Progenitor cell of endocrine pancreas (in vitro differentiated cells): ENCODE measurements at places on chromosomes 5 and 9. TPM values are rescaled to one million over a fixed set of nuclear protein-coding genes. Genes with fewer than 3 reads are reported as not detected.
A peak's percentile ranks its signal among the peaks of the same experiment; 100 is the strongest.

SCGB3A2 gene
- total RNA-seq, result not detected in 2 replicates

IL4 gene
- not detected in 2 replicates for total RNA-seq

IFNA10 gene
- not detected in 2 replicates for total RNA-seq

ZNF618 gene
- 75.3 and 85.8 TPM in 2 replicates for total RNA-seq

GCNT1 gene
- total RNA-seq, result 57.1 and 69.3 TPM in 2 replicates

APBA1 gene
- 1.8 and 1.9 TPM in 2 replicates for total RNA-seq

CD14 gene
- total RNA-seq, result 0.36 TPM in 1 of 2 replicates, not detected in the other

DNA sequence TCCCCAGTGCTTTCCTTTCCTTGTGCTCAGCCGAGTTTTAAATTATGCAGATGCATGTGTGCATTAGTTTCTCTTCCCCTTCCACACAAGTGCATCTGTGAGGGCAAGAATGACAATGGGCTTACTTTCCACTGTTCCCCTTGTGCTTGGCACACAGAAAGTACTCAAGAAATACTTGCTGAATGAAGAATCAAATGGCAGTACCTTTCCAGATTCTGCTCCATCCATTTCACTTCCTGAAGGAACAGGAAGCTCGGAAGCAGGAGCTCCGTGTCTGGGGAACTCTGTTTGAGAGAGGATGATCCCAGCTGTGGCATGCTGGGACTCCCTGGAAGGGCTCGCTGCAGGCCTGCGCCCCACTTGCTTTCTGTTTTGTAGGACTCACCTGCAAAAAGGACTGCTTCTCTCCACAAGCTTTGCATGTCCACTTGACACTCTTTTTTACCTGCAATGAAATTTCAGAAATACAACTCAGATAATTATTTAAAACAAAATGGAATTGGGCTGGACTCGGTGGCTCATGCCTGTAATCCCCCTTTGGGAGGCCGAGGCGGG is 5.5 kb downstream of the MRNIP start:
- DNase-seq, result no peak

GRCh38 chr9:33942471-33943083 is 106.1 kb downstream of the UBAP2 start:
- DNase-seq, result no peak

GRCh38 chr5:96236831-96237230 is 196.2 kb downstream of the PCSK1 start:
- no peak for DNase-seq

- DNase-seq, result no peak
Observed at GRCh38 chr5:32572778-32573480, 12.4 kb upstream of the SUB1 start.

DNA sequence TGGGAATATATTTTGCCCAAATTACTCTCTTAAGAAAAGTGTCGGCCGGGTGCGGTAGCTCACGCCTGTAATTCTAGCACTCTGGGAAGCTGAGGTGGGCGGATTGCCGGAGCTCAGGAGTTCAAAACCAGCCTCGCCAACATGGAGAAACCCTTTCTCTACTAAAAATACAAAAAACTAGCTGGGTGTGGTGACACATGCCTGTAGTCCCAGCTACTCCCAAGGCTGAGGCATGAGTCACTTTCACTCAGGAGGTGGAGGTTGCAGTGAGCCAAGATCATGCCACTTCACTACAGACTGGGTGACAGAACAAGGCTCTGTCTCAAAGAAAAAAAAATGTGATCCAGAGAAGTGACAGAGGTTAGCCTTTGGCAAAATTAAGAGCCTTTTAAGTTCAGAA is 26.4 kb upstream of the TMEM171 start:
- DNase-seq, result no peak

DNA sequence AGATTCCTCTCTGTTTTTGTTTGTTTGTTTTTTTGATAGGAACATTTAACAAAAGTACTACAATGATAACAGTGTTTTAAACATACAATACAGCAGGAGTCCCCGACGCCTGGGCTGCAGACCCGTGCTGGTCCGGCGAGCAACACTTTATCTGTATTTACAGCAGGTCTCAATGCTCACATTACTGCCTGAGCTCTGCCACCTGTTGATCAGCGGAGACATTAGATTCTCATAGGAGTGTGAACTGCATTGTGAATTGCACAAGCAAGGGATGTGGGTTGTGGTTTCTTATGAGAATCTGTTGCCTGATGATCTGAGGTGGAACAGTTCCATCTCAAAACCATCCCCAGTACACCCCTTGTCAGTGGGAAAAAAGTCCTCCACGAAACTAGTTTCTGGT is 1068.5 kb upstream of the CDH10 start:
- peak; percentile 12 for DNase-seq

DNA sequence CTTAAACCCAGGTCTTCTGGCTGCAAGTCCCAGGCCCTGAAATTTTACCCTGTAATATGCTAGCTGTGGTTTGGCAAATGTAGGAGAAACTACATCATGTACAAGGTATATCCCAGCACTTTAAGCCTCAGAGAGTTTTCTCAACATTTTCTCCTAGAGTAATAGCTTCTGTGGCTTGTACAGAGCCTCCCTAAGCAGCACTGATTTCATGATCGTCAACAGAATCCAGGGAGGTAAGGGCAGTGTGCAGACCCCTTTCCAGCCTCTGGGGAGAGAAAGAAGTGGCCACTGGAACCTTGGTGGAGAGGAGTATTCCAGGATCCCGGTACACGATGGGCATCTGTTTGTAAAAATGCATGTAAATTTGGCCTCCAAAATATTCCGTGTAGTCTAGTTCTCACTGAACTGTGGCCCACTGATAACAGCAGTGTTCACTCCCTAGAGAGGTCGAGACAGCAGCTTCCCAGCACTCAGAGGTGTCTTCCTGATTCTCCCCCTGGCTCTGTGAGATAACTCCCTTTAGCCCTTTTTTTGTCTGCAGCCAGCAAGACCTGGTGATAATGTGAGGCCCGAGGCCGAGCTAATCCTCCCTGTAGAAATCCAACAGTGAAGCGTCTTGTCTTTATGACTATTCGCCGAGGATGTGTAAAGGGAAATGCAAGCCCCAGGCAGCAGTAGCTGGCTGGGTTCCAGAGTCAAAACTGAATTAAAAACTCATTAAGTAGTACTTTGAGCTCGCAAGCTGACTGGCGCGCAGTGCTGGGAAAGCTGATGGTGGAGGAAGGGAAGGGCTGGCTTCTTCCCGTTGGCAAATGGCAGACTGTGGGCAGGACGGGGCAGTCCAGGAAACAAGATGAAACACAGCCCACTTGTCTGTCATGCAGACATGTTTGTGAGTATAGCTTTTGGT is 59.0 kb downstream of the MAP1B start:
- no peak for DNase-seq

DNA sequence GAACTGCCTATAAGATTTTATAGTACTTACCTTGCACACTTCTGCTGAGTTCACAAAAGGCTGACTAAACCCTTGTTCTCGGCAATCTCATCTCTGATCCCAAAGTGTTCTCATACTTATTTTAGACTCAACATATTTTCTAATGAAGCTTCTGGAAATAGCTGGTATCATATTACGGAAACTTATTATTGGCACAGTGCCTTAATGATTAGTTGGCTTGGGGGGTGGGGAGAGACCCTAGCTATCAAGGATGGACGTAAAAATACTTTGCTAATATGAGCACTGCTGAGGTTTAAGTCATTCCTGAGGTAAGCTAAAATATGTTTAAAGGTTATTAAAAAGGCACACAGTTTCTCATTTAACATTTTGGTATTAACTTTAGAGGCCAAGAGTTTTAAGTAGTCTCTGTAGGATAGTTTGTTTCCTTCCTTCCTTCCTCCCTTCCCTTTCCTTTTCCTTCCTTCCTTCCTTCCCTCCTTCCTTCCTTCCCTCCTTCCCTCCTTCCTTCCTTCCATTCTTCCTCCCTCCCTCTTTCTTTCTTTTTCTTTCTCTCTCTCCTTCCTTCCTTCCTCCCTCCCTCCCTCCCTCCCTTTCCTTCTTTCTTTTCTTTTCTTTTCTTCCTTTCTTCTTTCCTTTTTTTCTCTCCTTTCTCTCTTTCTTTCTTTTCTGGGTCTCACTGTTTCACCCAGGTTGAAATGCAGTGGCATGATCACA is 31.5 kb downstream of the ZSWIM6 start:
- no peak for DNase-seq

- no peak for DNase-seq
Observed at GRCh38 chr9:99183616-99184015, 38.1 kb downstream of the ALG2 start.

DNA sequence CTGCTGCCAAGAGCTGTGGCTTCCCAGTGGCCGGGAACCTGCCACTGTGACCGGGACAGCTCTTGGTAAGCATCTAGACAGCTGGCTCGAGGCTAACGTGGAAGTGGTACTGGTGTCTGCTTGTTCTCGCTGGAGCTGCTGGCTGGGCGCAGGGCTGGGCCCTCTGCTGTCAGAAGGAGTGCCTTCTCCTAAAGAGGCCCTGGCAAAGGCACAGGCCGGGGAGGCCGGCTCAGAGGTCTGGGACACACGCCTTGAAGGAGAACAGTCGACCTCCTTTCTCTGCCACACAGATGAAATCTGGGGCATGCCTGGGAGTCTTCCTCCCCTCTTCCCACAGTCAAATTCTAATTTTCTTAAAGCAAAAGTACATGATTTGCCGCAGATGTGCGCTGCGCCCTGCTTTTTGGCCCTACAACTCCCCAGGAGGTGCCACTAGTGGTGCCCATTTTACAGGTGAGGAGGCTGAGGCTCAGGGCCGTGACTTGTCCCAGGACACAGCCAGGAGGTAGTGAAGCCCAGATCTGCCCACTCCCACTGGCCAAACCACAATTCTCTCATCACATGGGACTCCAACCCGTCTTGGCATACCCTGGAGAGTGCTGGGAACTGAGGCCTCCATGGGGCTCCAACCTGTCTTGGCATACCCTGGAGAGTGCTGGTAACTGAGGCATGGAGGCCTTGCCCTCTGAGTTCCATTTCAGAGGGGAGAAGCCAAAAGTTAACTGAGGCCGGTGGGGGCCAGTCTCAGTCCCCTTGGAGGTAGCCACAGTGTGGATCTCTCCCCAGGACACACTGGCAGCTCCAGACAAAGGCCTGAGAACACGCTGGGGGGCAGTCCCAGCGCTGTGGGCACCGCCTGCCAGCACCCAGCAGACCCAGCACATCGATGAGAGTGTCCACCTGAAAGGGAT is 12.0 kb upstream of the RXRA start:
- no peak for DNase-seq

DNA sequence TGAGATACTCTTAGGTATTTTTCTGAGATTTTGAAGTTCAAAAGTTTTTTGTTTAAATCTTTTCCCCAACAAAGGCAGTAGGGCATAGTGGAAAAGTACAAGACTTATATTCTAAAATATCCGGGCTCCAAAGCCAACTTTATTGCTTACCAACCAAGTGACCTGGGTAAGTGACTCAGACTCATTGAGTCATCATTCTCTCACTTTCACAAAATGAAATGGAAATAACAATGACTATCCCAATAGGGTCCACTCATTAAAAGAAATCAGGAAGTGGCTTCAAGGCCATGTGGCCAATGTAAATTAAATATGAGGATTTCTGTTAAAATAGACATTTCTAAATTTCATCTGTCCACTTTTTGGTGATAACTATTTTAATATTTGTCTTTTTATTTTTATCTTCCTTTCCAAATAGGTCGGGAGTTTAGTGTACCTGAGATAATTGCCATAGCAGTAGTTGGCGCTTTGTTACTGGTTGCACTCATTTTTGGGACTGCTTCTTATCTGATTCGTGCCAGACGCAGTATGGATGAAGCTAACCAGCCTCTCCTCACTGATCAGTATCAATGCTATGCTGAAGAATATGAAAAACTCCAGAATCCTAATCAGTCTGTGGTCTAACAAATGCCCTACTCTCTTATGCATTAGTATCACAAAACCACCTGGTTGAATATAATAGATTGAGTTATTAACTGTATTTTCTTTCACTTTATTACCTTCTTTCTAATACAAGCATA is 15.5 kb downstream of the TYRP1 start:
- no peak for DNase-seq

GRCh38 chr5:56269216-56269927 is 36.2 kb upstream of the ANKRD55 start:
- no peak for DNase-seq

DNA sequence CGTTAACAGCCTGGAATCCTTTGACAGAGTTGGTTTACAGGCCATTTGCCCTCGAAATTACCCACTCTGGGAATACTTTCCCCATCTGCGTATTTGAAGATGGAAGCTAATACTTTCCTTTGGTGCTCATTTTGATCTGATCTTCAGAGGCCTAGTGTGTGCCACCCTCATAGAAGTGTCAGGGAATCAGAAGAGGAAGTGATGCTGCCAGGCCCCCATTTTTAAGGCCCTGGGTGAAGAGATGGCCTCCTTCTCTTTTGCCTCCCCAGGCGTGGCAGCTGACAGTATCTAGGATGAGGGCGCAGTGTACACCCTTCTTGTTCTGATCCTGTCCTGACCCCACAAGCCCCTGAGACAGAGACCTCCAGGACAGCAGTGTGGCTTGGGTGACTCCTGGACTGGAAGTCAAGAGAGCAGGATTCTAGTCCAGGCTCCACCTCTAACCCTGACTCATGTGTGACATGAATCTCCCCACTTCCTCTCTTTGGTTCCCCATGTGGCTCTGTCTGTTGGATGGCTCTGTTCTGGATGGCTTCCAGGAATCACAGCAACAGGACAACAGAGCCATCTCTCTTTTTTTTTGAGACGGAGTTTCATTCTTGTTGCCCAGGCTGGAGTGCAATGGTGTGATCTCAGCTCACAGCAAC is 27.8 kb downstream of the CSF1R start:
- DNase-seq, result no peak

DNA sequence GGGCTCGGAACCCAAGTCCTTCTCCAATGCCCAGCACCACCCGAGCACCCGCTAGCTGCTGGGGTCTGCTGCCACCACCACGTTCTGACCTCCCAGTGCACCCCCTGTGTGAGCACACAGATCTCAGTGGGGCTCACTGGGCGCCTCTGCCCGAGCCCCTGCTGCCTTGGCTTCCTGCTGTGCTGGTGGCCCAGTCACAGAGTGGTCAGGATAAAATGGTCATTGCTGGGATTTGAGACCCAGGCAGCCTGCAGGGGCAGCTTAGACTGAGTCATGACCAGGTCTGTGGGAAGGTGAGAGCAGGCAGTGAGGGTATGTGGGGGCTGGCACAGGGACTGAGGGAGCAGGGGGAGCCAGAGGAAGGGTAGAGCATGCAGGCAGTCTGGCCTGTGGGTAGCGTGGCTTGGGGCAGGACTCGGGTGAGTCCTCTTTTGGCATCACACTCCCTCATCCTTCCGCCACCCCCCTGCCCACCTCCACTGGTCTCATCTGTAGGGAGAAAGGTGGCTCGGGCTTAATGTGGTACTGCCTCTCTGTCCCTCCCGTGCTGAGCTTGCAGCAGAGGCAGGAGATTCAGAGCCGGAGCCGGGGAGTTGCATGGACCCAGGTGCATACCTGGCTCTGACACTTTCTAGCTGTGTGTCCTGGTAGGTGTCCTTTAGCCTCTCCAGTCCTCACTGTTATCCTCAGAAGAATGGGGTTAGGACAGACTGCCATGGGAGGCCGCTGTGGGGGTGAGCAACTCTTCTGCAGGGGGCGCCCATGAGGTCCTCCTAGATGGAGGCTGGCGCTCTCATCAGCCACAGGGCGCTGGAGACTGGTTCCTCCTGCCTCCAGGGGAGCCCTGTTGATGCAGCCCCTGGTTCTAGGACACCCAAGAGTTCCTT is 32.1 kb downstream of the USP20 start:
- DNase-seq, result no peak

DNA sequence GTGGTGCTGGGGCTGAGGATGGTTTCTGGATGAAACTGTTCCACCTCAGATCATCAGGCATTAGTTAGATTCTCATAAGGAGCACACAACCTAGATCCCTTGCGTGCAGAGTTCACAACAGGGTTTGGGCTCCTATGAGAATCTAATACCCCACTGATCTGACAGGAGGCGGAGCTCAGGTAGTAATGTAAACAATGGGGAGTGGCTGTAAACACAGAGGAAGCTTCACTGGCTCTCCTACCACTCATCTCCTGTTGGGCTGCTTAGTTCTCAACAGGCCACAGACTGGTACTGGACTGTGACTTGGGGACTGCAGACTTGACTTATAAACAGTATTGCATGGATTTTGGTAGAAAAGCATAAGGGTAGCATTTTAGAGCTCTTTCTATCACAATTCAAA is 870.7 kb upstream of the CDH10 start:
- no peak for DNase-seq
